ENCODE measurements at places on chromosomes 6 and 20. TPM values are rescaled to one million over a fixed set of nuclear protein-coding genes. Genes with fewer than 3 reads are reported as not detected.

ID4 gene
- 18.8 TPM for polyA plus RNA-seq

PACRG gene
- 2.9 TPM for polyA plus RNA-seq

HEY2 gene
- 3.8 TPM for polyA plus RNA-seq

OXT gene
- polyA plus RNA-seq: 0.45 TPM

EEF1A2 gene
- polyA plus RNA-seq: 53.0 TPM

GRCh38 chr6:26576929-26577719 lies 19.6 kb upstream of the ABT1 start:
- DNase-seq: peak; percentile 61

DNA sequence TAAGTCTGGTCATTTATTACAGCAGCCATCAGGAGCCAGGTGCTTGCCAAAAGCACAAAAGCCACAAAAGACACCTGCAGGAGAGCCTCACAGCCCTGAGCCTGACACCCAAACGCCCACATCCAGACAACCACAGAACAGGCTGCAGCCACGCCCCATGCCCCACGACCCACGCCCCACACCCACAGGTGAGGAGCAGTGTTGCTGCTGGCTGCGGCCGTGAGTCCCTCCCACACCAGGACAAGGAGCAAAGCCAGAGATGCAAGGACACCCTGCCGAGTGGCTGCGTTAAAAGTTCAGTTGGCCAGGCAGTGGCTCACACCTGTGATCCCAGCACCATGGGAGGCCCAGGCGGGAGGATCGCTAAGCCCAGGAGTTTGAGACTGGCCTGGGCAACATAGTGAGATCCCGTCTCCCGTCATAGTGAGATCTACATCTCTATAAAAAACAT lies 43.0 kb downstream of the SLC2A4RG start:
- no peak for DNase-seq

GRCh38 chr6:87623248-87623647 lies 33.3 kb downstream of the ORC3 start:
- peak; percentile 16 for DNase-seq

DNA sequence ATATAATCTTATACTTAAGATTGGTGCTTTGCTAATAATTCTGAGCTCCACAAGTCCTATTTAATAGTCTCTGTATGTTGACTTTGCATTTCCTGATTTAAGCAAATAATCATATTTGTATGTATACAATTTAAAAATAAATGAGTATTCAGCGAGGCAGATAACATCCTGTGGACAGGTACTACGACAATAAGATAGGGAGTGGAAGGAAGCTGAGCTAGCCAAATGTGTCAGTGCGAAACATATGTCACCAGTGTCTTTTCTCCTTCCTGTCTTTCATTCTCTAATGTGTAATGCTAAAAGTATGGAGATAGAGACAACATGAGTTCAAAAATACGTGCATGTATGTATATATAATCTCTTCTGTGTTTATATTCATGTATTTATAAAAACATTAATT lies 359.6 kb upstream of the KCNQ5 start:
- DNase-seq: no peak

DNA sequence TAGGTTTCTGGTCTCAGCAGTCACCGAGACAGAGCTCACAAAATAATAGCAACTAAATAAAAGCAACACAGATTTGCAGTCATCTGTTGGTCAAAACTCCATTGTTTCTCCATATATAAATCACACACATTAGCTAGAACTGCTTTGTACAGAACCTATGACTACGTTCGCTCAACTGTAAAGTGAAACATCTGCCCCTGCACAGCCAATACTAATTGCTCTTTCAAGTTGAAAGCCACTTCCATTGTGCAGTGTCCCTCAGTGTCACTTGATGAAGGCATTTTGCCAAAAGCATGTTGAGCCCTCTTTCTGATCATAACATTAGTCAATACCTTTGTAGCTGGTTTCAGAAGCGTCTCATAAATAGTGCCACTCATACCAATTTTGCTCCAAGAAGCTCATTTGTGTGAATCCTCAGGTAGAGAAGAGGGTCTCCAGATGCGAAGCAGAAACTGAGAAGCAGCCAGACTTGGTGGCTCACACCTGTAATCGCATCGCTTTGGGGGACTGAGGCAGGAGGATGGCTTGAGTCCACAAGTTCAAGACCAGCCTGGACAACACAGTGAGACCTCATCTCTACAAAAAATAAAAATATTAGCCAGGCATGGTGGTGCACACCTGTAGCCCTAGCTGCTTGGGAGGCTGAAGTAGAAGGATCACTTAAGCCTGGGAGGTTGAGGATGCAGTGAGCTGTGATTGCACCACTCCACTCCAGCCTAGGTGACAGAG lies 68.9 kb downstream of the PERP start:
- no peak for DNase-seq

DNA sequence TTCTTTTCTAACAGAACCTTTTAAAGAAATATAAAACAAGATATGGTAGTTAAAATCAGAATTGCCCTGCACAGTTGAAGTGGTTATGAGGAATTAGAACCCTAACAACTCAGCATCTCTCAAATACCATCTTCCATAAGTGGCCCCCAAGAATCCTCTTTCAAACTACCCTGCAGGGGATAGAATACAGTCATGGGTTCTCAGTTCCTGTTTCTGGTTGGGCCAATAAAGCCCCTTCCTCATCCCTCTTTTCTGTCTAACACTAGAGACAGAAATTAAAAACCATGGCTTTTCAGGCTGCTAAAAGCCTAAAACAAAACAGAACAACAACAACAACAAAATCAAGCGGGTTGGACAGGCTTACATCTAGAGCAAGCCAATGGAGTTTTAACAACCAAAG lies 6.7 kb upstream of the LCA5 start:
- DNase-seq: no peak

GRCh38 chr6:20805021-20805420 lies 270.8 kb downstream of the CDKAL1 start:
- DNase-seq: no peak

DNA sequence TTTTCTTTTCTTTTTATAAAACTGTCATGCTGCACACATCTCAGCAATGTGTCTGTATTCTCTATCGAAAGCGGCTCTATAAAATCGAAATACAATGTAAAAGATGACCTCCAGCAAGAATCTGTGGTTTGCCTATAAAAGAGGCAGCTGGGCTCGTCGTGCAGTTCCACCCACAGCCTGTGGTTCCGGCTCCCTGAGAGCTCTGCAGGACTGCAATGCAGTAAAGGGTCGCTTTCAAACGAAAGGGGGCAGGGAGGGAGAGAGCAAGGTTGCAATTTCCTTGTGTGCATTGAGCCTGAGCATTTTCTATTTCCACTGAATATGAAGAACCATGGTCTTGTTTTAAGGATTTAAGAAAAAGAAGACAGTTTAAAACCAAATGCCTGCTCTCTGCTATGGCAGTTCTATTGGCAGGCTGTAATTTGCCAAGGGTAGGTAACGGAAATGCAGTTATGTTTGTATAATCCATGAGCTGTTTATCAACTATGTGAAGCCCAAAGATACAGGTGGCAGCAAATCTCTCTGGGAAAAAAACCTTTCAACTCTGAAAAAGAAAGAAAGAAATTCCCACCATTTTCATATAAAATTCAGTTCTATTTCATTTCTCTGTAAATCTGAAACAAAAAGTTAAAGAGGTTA lies 236.5 kb downstream of the HACE1 start:
- DNase-seq: no peak

DNA sequence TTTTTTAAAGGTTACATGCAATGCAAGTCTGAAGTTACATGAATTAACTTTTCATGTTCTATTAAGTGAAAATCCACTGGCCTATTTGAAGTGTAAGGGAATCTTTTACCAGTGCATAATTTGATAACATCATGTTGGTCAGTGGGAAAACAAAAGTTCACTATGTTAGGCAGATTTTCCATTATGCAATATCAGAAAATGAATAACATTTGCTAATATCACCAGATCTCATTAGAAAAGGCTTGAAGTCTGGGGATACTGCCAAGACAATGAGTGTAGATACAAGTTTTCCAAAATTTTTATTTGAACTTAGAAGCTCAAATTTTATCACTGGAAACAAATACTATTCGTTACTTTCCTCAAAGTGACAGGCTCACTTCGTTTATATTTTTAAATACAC lies 296.4 kb upstream of the CDH4 start:
- peak; percentile 16 for DNase-seq

- DNase-seq: no peak
These were observed 16.0 kb downstream of the SMPDL3A start for GRCh38 chr6:122804962-122805485.

DNA sequence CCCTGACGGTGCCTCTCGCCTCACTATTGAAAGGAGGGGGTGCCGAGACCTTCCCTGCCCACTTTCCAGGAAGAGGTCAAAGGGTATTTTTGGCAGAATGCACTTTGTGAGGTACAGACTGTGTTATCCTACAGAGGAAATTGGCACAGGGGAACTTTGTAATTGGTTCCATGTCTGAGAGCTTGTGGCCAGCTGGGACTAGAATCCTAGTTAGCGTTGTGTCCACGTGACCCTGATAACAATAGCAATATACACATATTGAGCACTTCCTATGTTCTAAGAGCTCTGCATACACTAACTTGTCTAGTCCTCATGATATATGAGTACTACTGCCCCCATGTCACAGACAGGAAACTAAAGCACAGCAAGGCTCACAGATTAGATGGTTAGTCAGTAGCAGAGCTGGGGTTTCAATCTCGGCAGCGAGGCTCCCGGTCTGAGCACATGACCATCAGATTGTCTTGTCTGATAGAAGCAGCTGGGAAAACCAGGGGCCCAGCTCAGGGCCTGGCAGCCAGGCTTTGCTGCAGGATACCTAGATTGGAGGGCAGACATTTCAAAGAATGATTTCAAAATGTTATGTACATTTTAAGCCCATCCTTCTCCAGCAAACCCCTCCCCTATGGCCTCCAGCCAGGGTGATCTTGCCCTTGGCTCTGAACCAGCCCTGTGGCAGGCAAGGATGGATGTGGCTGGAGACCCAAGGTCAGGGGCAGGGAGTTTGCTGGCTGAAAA lies 1.4 kb downstream of the MAPK13 start:
- peak; percentile 86 for DNase-seq

GRCh38 chr6:142009647-142010046 lies 123.1 kb upstream of the GJE1 start:
- DNase-seq: no peak

GRCh38 chr6:36743538-36744303 lies 46.1 kb downstream of the RAB44 start:
- DNase-seq: peak; percentile 86

- DNase-seq: no peak
These were observed 57.4 kb downstream of the CHMP4B start for GRCh38 chr20:33868595-33868994.

- DNase-seq: peak; percentile 59
These were observed 265.8 kb upstream of the TCF21 start for GRCh38 chr6:133623065-133623464.

DNA sequence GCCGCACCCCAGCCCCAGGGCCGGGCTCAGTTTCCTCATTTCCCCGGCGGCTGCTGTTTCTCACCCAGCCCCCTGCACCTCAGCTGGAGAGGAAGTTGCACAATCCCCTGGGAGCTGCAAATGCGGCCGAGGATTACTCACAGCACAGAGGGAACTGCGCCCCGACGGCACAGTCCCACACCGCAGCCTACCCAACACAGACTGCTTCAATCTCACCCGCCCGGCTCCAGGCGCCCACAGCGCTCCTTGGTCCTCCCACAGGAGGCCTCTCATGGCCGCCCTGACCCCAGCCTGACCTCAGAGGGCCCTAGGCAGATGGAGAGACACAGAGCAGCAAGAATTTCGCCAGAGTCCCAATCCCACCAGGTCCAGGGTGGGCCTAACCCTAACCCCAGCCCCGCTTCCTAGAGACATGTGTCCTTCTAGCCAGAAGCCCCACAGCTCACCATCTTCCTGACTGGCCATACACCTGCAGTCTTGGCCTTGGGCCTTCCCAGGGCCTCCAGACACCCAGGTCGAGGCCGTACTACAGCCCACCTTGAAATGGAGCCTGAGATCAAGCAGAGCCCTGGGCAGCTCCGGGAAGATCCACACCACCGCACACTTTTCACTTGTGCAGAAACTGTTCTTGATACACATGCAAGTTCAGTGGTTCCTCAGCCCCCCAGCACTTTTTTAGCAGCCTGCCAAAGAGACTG lies 11.7 kb downstream of the TFEB start:
- peak; percentile 89 for DNase-seq

DNA sequence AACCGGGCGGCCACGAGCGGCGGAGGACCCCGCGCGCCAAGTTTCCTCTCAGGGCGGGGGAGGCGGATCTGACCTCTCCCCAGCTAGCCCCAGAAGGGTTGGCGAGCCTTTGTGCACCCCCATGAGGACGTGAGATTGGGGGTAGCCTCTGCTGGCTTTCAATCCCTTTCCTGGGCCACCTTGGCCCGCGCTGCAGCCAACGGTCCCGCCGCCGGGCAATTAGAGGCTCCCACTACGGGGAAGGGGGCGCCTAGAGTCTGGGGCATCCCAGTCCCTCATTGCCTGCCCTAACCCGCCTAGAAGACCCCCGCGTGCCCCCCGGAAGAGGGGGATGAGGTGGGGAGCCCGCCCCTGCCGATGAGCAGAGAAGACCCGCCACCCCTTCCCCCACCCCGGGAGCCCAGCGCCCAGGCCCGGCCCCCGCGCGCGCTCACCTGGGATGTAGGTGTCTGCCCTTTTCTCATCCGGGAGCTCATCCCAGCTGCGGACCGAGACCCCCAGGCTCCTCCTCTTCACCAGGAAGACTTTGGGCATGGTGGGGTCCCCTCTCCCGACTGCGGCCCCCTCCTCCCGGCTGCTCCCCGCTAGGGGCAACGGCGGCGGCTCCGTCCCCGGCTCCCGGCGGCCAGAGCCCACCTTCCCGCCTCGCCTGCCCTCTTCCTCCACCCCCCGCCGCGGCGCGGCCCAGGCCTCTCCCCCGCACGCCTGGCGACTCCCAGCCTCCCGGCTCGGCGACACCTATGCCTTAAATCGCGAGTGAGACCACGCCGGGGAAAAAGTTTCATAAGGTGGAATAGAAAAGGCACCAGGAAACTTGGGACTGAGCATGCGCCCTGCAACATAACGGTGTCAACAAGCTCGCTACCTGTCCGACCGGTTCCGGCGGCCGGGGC lies at the start of gene OVOL2:
Gene OVOL2, minus strand, starts transcription at position 816 of the 893 bp plus-strand sequence. Its CDS starts 282 bp downstream, at position 534.
- peak; percentile 95 for DNase-seq
